ENCODE measurements at places on chromosomes 6 and 20. TPM values are rescaled to one million over a fixed set of nuclear protein-coding genes. Genes with fewer than 3 reads are reported as not detected.

DNA sequence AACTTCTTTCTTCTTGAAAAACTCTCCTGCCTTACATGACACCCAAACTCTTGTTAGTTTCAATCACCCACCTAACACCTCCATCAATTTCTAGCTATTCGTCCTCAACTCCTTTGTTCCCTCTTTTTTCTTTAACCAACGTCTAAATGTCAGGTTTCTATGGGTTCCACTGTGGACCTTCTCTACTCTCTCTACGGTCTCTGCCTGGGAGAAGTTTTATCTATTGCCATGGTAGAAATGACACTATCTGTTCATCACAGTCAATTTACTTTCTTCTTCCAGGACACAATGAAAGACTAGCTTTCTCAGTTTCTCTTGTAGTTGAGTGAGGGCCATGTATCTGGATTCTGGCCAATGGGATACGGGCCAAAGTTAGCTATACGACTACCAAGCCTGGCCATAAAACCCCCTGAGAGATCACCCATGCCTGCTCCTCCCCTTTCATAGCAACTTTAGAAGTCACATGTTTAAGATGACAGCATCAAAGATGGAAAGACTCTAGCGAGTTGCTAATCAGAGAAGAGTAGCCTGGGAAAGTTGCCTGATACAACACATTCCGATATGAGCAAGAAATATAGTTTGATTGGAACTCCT, 17.9 kb downstream of the RNGTT start:
- no peak for DNase-seq

DNA sequence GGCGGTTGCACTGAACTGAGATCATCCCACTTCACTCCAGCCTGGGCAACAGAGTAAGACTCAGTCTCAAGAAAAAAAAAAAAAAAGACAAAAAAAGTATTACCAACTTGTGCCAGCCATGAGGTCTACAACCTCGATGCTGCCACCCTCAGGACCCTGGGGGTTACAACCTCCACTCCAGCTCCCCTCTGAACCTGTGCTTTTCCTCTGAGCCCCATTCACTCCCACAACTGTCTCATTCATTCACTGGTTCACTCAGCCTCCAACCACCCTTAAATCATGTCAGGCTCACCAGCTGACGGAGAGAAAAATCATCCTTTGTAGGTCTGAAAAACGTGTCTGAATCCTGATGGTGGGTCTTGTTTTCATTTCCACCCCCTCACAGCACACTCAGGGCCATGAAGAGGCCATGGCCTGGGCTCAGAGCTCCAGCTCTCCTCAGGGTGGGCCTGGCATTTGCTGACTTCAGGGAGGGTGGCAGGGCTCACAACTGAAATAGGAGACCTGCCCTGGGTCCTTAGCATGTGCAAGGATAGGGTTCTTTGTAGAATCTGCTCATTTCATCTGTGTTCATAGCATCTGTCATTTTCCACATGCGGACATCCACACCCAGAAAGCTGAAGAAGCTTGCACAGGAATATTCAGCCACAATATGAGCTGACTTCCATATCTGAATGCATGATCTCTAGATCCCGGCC, 1.9 kb upstream of the ULBP1 start:
- DNase-seq = no peak

- DNase-seq = no peak
Observed at GRCh38 chr6:89290401-89291155, 24.5 kb downstream of the GABRR2 start.

DNA sequence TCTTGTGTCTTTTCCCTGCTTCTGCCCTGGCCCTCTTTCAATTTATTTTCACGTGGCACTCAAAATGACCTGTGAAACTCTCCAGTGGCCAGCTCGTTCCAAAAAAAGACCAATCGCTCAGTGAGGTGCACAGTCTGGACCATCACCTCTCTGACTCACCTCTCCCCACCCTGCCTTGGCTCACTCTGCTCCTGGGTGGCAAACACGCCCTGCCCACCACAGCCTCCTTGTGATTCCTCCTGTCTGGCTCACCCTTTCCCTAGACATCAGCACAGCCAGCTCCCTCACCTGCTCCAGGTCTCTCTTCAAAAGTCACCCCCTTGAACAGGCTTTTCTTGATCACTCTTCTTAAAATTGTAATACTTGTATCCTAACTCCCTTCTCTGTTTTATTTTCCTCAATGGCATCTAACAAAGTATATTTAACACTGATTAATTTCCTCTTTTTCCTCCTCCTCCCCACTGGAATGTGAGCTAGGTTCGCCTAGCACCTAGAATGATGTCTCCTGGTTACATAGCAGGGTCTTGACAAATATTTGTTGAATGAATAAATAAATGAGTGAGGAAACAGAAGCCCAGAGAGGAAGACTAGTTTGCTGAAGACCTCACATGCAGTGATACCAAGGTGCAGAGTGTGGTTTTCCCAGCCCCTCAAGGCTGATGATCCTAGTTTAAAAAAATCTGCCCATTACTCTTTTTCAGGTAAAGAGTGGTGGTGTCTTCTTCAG, 109.0 kb downstream of the GJA10 start:
- DNase-seq = no peak

GRCh38 chr20:36173451-36173933, 19.0 kb downstream of the EPB41L1 start:
- no peak for DNase-seq

DNA sequence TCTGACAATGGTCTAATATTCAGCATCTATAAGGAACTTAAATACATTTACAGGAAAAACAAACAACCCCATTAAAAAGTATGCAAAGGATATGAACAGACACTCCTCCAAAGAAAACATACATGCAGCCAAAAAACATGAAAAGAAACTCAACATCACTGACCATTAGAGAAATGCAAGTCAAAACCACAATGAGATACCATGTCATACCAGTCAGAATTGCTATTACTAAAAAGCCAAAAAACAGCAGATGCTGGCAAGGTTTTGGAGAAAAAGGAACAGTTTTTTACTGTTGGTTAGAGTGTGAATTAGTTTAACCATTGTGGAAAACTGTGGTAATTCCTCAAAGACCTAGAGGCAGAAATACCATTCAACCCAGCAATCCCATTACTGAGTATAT, 339.0 kb upstream of the ADGRB3 start:
- no peak for DNase-seq

Gene CLDN20
- not detected for total RNA-seq

DNA sequence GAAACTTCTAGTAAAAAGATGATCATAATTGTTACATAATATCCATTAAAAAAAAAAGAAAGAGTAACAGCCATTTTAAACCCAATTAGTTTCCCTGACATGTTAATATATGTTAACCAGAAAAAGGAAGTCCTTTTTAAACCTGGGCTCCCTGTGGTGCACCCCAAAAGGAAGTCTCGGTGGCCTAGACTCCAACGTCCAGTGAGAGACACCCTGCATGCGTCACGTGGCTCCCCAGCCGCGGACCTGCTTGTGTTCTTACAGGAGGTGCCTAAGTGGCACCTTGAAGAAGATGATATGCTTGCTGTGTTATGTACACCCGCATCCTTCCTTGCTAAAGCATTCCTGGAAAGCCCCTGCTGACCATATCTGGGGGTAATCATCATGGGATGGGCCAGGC, 50.1 kb downstream of the FOXC1 start:
- no peak for DNase-seq

Gene SRSF12
- total RNA-seq = 22.2 TPM

DNA sequence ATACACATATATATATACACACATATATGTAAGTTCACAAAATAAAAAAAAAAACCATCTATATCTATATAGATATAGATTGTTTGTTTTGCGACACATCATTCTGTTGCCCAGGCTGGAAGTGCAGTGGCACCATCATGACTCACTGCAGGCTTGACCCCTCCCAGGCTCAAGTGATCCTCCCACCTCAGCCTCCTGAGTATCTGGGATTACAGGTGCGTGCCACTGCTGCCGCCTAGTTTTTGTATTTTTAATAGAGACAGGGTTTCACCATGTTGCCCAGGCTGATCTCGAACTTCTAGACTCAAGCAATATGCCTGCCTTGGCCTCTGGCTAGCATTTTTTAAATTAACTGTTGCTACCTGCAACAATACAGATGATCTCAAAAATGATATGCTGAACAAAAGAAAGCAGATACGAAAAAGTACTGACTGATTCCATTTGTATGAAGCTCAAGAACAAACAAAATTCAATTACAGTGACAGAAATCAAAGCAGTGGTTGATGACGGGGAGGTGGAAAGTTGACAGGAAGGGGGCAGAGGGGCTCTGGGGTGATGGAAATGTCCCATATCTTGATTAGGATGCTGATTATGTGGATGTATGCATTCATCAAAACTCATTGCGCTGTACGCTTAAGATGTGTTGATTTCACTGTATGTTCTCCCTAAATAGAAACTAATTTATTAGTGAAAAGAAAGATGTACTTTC, 49.6 kb downstream of the ATXN1 start:
- no peak for DNase-seq

Gene COX4I2
- not detected for total RNA-seq

- DNase-seq = no peak
Observed at GRCh38 chr6:111680015-111680712, 74.5 kb upstream of the TRAF3IP2 start.

Gene CLVS2
- 0.69 TPM for total RNA-seq

DNA sequence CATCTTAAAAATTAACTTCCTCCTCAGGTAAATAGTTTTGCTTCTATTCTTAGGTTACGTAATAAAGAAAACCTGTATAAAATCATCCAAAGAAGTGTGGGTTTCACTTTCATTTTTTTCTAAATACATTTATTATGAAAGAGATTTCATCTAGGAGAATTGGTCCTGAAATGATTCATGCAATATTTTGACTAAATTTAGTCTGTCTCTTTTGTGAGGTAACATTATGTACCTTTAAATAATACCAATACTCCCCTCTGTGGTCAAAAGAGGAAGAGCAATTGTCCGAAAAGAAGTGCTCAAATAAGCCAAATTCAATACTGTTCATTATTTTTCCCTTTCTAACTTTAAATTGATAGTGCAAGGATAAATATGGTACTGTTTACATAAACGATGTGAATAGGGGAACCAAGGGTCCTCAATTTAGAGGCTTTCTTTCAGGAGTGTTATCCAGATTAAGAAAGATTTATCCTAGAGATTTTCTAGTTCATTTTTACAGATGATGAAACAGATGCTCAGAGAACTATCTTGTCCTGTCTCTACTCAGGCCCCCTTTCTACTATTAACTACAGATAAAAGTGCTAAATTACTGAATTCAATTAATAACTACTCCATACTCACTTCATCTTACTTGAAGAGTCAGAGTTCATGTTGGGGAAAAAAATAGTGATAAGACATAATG, 26.2 kb downstream of the CYP39A1 start:
- DNase-seq = no peak

Gene ARMC12
- total RNA-seq = 0.36 TPM

DNA sequence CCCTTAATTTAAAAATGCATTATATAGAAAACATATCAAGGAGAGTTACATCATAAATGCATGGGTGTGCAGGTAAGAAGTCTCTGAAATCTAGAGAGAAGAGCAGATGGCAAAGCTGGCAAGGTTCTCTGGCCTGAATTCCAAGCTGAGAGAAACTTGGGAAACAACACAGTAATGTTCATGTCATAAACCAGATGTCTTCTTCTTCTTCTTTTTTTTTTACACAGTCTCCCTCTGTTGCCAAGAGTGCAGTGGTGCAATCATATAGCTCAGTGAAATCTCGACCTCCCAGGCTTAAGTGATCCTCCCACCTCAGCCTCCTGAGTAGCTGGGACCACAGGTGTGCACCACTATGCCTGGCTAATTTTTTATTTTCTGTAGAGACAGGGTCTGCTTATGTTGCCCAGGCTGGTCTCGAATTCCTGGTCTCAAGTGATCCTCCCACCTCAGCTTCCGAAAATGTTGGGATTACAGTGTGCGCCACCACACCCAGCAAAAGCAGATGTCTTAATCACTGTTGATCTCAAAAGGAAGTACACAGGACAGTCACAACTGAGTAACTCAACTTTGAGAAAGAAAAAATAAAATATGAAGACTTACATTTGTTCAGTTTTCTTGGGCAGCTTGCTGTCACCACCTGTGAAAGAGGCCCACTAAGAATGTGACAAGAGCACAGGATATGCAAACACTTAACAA, 77.3 kb downstream of the DNAAF9 start:
- no peak for DNase-seq

Gene CAPN11
- not detected for total RNA-seq

- DNase-seq = no peak
Observed at GRCh38 chr20:23023621-23024177, 11.4 kb upstream of the SSTR4 start.

DNA sequence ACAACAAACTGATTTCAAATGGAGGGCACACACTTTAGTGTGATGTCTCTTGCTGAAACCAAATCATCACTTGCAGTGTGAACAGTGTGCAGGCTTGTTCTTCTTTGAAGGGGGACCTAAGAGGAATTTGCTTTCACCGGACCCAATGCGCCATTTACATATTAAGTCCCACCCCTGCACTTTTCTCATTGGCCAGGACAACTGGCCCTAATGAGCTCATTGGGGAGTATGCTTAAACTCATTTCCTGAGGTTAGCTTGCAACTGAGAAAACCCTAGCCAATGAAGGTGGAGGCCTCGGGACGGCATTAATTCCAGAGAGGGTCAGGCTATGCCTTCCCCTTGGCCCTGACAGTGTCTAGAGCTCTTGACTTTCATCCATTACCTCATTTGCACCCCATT, 58.7 kb downstream of the VEGFA start:
- DNase-seq = no peak

Gene SLPI
- not detected for total RNA-seq

DNA sequence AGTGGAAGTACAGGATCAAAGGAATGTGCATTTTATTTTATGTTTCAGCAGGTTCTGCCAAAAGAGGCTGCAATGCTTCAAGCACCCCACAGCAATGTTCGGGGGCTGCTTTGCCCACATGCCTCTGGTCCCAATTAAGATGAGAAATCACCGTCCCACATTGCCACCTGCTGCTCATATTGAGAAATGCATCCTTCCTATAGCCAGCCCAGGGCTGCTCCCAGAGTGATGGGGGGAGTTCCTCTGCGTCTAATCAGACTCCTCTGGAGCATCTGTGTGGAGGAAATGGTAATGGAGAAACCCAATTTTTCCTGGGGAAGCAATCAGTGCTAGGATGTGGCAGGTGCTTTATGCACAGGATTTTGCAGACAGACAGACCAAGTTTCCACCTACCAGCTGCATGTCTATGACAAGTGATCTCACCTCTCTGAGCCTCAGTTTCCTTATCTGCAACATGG, 33.7 kb downstream of the PTGIS start:
- DNase-seq = peak; percentile 52

- DNase-seq = no peak
Observed at GRCh38 chr6:30814146-30815040, 69.9 kb upstream of the DDR1 start.

- no peak for DNase-seq
Observed at GRCh38 chr6:130178692-130179091, 44.1 kb downstream of the SAMD3 start.

GRCh38 chr6:138105446-138105845, 1.8 kb downstream of the PERP start:
- DNase-seq = no peak

DNA sequence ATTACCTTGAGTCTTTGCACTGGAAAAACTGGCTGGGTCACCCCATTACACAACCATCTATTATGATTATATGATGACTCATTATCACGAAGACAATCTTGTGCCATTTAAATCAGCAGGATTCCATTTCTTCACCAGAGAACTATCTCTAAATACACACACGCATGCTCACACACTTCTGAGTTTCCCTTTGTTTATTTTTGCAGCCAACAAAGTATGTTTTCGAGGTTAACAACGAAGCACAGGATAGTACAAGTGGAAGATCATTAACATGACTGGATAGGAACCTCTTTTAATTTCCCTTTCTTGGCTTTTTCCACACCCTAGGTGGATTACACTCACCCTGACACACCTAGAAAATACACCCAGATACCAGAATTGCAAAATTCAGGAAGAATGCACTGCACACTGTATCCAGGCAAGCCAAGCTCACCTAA, 18.9 kb downstream of the PERP start:
- no peak for DNase-seq
